ENCODE measurements at places on chromosomes 1 and 21.

- DNase-seq: no peak
Measured at GRCh38 chr1:38926091-38926490, 15.5 kb downstream of the RHBDL2 start.

DNA sequence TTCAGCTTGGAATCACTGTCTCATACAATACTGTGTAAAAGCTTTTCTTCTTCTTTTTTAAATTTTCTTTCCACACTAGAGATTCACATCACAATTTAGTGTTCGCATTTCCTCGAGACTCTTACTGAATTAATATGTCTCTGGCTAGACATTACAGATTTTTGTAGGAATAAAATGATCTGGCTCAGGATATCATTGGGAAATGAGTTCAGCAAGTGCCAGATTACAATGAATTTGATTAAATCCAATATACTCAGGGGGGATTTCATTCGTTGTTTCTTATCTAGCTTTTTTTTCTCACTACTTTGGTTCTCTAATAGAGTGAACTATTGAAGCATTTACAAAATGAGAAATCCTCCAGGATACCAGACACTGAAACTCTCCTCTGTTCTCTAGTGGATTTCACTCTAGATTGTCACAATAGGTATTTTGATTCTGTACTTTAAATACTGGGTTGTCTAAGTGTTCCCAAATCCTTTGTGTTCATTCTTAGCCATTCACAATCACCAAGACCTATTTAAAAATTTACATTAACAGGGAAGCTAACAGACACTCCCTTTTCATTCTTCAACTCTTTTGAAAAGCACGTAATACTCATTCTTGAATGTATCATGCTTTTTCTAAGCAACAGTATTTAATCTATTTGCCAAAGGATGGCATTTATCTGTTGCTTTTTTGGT is 2.8 kb upstream of the TSEN15 start:
- DNase-seq: no peak

GRCh38 chr21:29394051-29394450 is 95.3 kb downstream of the BACH1 start:
- no peak for DNase-seq

DNA sequence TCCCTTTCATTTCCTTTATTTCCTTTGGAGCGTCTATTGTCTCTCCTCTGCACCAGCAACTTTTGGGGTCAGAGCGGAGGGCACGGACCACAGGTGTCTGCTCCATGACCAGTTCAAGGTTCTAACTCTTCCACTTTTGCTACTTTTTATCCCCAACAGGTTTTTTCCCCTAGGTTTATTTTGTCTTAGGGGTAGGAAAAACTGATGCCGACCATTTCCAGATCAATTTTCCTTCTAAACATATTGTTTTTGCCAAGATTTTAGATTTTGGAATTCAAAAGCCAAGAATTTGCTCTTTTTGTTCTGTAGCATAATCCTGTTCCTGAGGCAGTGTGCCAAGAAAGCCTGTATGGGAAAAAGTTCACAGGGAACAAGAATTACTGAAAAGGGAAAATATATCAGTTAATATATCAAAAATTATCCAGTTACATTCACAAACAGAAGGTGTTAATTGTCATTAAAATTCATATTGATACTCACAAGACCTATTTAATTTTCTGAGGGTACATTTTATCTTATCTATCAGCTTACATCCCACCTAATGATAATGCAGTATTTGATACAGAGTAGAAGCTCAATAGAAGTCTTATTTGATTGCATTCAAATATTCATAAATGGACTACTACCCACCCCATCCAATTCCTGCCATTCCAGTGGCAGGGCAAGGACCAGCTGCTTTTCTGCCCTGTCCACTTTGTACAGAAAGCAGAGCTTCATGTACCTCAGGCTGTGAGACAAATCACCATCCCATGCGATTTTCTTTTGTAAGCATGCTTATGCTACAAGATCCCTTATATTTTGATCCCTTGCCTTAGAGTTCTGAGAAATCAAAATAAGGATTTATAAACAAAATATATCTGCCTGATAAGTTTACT is 31.2 kb downstream of the TSEN15 start:
- no peak for DNase-seq

DNA sequence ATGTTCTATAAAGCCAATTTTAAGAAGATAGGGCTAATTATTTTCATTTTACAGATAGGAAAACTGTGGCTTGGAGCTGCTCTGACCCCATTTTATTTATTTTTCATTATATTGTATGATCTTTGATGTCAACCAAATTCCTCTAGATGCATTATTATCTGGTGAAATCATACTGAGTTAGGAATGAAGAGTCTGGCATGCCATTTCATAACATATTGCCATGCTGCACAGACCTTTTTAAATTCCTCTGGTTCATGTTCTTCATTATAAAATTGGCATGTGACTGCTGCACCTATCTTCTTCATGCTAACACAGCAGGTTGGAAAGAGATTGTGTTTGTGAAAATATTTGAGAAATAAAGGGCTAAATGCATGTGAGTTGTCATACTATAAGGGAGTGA is 12.7 kb downstream of the PRRX1 start:
- DNase-seq: no peak

DNA sequence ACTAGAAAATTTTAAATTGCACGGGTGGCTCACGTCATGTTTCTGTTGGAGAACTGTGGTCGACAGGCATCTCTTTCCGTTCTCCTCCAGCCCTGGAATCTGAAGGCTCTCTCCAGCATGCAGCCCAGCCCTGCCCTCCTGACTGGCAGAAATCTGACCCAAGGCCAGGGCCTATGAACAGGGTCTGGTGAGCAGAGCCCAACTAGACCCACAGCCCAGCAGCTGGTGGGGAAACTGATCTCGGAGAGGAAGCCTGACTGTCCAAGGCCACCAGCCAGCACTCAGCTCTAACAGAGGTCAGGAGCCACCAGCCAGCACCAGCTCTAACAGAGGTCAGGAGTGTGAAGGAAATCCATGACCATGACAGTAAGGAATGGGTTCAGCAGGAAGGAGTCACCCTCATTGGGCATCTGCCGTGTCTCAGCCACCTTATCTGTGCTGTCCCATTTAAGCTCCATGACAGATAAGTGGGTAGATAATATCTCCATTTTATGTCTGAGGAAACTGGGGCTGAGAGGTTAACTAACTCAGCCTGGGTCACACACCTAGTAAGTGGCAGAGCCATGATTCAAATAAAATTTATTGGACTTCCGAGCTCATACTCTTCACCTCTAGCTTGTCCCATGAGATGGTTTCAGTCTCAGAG is 20.2 kb upstream of the PKP1 start:
- DNase-seq: no peak

GRCh38 chr1:11188381-11188780 is 774 bp upstream of the ANGPTL7 start:
- DNase-seq: no peak

- DNase-seq: no peak
Measured at GRCh38 chr21:31103571-31104265, 65.4 kb upstream of the KRTAP19-8 start.

GRCh38 chr1:157335056-157335455 is 196.9 kb upstream of the ETV3 start:
- no peak for DNase-seq

- no peak for DNase-seq
Measured at GRCh38 chr1:212236664-212237220, 48.5 kb upstream of the PPP2R5A start.

- no peak for DNase-seq
Measured at GRCh38 chr21:28253338-28253737, 739.3 kb downstream of the LTN1 start.

GRCh38 chr1:208433086-208433485 is 188.9 kb upstream of the PLXNA2 start:
- DNase-seq: no peak

- DNase-seq: no peak
Measured at GRCh38 chr1:153567621-153568366, 2.1 kb upstream of the S100A2 start.

GRCh38 chr1:212587888-212588510 is 20.6 kb upstream of the ATF3 start:
- no peak for DNase-seq

- DNase-seq: no peak
Measured at GRCh38 chr1:119898981-119899720, 2.8 kb upstream of the ADAM30 start.

DNA sequence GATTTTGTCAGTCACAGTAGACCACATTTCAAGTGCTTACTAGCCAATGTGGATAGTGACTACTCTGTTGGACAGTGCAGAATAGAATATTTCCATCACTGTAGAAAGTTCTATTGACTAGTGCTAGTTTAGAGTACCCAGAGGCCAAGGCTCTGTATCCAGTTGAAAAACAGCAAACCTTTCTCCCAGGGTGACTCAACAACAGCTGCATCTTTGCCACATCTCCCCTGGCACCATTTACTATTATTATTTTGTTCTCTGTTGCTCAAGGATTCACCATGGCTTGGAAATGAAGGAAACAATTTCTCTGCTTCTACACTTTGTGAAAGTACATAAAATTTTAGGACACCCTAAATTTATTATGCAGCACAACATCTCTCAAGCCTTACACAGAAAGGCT is 85.3 kb upstream of the WDR26 start:
- no peak for DNase-seq

DNA sequence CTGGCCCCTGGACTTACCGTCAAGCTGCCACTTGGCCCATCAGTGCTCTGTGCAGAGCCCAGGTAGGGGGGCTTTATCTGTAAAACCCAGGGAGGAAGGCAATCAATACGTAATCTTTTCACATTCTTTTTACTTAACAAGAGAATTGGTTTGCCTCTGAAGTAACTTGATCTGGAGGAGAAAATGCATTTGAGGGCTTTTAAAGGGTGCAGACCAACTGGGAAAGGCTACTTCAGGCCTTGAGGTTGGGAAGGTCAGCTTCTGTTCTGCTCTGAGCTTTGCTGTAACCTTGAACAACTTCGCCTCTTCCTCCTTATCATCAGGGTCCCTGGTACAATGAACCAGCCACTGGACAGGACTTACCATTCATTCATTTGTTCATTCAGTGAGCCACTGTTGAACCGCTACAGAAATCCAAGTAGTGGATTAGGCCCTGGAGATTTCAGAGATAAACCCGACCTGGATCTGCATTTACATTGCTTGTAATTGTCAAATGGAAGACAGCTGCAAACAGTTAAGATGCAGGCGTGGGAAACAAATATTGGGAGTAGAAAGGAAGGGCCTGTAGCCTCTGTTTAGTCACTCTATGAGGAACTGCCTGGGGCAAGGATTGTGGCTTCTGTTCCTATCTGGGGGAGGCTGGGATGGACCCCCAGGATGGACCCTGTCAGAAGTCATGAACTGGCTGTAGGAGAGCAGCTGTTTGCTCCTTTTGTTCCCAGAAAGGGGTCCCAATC is 90.9 kb downstream of the MAN1C1 start:
- DNase-seq: no peak

DNA sequence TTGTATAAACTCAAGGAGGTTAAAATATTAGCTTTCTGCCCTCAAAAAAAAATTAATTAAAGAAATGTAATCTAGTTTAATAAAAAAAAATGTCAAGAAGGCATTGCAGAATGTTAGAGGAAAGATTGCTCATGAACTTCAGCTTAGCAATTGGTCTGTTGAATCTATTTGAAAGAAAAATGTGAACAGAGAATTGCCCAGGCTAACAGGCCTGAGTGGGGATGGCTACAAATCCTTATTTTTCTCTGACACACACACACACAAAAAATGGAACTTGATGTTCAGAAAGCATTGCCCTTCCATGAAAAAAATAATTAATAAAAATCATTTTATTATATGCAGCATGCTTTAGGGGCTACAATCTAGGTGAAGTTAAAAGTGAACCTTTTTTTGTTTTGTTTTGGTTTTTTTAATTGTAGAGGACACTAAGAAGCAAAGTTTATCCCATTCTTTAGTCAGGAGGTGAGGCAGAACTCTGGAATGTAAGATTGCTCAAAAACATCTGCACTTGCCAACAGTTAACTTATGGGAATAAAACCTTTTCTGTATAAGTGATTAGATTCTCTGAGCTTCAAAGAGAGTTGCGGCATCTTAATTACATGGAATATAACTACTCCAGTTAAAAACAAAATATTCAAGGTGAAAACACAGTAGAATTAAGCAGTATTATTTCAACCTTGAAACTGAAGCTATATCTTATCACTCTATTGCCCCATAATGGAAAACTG is 658.5 kb upstream of the ADGRL2 start:
- no peak for DNase-seq

GRCh38 chr1:208078752-208079151 is 165.4 kb downstream of the PLXNA2 start:
- no peak for DNase-seq

DNA sequence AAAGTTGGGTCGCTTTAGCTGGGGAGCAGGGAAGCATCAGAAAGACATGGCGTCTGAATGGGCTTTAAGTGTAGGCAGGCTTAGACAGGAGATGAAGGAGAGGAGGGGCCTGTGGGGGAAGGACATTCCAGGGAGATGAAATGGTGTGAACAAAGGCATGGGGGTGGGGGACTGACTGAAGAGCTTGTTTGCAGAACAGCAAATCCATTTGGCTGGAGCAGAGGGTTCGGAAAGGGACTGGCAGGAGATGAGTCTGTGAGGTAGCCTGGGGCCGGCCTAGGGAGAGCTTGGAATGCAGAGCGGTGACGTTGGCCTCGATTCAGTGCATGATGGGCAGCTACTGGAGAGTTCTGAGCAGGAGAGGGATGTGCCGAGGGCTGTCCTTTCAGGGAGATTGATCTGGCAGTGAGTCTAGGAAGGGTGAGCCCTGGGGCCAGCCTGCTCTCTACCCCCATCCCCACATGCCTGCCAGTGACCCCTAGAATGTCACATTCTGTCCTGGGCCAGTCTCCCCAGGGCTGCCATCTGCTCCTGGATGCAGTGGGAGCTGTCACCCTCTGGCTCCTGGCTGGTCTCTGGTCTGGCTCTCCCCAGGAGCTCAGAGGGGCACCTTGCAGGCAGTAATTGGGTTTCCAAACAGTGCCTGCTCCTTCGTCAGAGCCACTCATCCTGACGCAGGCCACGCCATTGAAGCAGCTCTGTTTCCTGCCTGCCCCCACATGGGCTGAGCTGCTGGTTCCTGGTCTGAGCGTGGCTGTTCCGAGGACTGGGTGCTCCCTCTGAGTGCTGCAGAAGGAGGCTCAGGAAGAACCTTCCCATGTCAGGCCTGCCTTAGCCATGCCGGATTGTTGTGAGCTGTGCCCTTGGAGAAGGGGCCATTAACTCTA is 22.3 kb upstream of the TMEM222 start:
- no peak for DNase-seq

DNA sequence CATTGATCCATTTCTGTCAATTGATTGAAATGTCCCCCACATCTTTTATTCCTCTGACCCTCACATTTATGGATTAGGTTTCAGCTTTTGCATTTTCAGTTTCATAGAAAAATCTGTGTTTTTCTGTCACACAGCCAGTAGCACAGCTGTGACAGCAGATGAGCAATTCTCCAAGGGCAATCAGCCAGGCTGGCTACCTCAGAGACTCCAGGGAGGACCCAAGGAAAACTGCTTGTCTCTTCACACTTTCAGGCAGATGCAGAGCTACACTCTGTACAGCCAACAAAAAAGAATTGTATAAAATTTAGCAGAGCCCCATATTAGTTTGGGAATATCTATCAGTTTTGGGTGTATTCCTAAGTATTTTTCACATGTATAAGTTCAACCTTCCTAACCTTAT is 257.2 kb downstream of the LRRC7 start:
- no peak for DNase-seq

GRCh38 chr21:38014298-38014697 is 98.0 kb upstream of the KCNJ6 start:
- no peak for DNase-seq

- DNase-seq: no peak
Measured at GRCh38 chr1:151165281-151165737, 393 bp downstream of the LYSMD1 start.

GRCh38 chr1:96721053-96721415 is 550 bp upstream of the PTBP2 start:
- DNase-seq: no peak

Measured in NCI-H1930 (cell line).